ENCODE measurements at places on chromosomes 1 and 21. TPM values are rescaled to one million over a fixed set of nuclear protein-coding genes. Genes with fewer than 3 reads are reported as not detected.

IL6R gene
- total RNA-seq, result 17.5 TPM

FCN3 gene
- 4.0 TPM for total RNA-seq

LCE1F gene
- not detected for total RNA-seq

CD34 gene
- total RNA-seq, result 93.7 TPM

OLFML2B gene
- total RNA-seq, result 0.75 TPM

KDF1 gene
- not detected for total RNA-seq

DNA sequence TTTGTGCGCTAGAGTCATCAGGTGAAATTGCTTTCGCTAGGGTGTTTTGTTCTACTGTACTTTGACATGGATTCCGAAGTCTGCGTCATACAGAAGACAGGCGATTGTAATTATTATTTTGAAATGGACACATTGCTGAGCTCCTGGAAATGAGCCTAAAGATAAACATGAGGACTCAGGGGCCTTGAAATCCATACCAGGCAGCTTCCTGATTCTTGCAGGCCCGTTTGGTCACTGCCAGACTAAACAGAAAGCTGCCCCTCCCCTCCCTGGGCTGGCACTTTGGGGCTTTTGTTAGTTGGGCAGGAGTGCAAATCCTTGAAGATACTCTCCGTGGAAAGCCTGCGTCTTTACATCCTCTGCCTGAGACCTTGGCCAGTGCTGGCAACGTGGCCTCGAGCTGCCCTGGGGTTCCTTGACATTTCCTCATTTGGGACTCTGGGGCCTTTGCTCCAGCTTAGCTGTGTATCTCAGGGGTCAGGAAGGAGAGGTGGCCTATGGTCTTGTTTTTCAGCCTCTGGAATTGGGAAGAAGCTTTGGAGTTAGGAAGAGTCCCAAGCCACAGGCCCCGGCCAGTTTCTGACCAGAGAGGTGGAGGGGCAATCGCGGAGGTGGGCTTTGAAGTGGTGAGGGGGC lies 26.9 kb upstream of the KCNE2 start:
- H3K27me3 ChIP-seq, result no peaks in the 10 kb centered on the region
- no peak for DNase-seq
- peaks cover 14% of the 10 kb centered on the region for H3K4me1 ChIP-seq
- no peaks in the 10 kb centered on the region for H3K36me3 ChIP-seq

GRCh38 chr1:159076438-159077119 lies at the start of gene AIM2:
AIM2 (minus strand) TSS chr1:159076766; CDS start chr1:159073499, 3,267 bp downstream.
- no peaks in the 10 kb centered on the region for H3K36me3 ChIP-seq
- no peaks in the 10 kb centered on the region for H3K27me3 ChIP-seq
- no peaks in the 10 kb centered on the region for H3K4me1 ChIP-seq
- H3K27ac ChIP-seq, result no peak within 1 kb of the TSS

DNA sequence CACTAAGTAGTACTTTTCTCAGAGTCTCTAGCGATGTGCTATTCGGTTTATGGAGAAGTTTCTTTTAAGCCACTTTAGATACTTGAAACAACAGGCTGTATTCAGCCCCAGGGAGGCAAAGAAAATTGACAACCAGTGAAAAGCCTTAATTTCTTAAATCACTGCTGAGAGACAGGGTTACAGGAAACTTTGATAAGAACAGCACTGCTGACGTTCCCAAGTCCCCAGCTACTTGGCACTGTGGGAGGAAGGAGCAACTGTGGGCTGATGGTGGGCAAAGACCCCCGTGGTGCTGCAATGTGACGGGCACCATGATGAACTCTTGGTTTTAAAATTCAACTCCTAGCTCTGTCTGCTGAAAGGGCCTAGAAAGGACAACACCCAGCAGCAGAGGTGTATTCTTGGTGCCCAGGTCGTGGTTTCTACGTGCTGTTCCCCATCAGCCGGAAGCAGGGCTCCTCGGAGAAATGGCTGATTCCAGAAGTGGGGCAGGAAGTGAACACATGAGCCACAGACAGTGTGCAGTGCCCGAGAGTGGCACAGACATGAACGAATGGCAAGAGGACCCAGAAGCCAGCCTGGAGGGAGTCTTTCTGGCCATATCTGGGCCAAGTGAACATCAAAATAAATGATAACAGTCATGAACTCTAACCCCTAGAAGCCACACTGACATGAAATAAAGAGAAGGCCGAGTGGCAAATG lies 5.3 kb downstream of the PTTG1IP start:
- peak overlapping the region; percentile 6 for H3K27ac ChIP-seq
- H3K4me1 ChIP-seq, result peaks cover 73% of the 10 kb centered on the region
- H3K36me3 ChIP-seq, result peaks cover 29% of the 10 kb centered on the region
- H3K4me3 ChIP-seq, result no peak overlapping the region

DNA sequence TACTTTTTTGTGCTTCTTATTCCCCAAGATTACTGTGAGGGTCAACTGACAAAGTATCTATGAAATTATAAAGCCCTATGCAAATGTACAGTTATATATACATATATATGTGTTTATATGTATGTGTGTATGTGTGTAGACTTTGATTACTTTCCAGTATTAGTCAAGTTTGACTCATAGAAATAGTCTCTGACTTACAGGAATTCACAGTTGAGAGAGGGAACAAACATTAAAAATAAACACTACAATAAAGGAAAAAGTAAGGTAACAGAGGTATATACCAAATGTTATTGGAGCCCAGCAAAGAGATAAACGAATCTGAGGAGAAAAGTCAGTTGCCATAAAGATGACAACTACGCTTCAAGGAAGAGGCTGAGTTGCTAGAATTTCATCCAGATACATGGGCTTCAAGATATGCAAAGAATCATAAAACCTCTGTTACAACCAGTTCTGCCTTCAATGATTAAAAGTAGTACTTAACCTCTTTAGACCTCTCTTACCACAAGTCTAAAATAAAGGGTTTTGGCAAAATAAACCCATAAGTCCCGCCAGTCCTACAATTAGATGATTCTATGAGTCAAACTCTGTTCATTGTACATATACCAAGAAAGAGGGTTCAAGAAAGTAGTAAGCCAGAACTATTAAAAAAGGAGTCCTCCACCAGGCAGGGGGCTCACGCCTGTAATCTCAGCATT lies 7.2 kb downstream of the IFT25 start:
- no peaks in the 10 kb centered on the region for H3K36me3 ChIP-seq
- no peaks in the 10 kb centered on the region for H3K4me1 ChIP-seq
- no peaks in the 10 kb centered on the region for H3K27me3 ChIP-seq
- H3K27ac ChIP-seq, result no peak overlapping the region

GRCh38 chr1:153733970-153734369 lies 6.1 kb downstream of the INTS3 start:
- H3K36me3 ChIP-seq, result peaks cover 2% of the 10 kb centered on the region
- no peaks in the 10 kb centered on the region for H3K27me3 ChIP-seq
- peak overlapping the region; percentile 15 for H3K27ac ChIP-seq
- peaks cover 40% of the 10 kb centered on the region for H3K4me1 ChIP-seq
- H3K4me3 ChIP-seq, result no peak overlapping the region

DNA sequence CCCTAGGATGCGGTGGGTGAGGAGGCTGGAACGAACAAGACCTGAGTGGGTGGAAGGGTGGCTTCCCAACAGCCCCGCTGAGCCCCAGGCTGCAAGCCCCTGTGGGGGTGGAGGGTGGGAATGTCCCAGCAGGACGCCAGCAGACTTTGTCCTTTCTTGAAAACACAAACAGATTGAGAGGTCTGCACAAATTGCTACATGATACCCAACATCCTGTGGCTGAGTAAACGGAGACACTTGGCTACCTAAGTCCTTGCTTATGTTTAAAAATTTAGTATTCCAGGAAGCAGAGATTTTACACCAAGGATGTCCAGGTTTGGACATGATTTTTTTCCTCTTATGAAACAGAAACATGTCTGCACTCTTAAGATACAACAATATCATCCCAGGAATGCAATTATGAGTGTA lies 11.8 kb upstream of the F3 start:
- H3K36me3 ChIP-seq, result no peaks in the 10 kb centered on the region
- H3K27me3 ChIP-seq, result no peaks in the 10 kb centered on the region
- H3K27ac ChIP-seq, result no peak overlapping the region
- DNase-seq, result no peak
- no peaks in the 10 kb centered on the region for H3K4me1 ChIP-seq
- no peak overlapping the region for H3K4me3 ChIP-seq

DNA sequence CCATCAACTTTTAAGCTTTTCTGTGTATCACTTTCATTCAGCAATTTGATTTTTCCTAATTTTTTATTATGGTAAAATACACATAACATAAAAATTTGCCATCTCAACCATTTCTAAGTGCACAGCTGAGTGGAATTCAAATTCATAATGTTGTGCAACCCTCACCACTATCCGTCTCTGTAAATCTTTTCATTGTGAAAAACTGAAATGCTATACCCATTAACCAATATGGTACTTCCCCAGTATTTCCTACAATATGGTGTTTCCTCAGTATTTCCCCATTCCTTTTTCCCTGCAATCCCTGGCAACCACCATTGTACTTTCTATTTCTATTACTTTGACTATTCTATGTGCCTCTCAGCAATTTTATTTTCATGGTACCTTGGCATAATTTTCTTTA lies 6.8 kb downstream of the STPG1 start:
- H3K36me3 ChIP-seq, result no peaks in the 10 kb centered on the region
- H3K4me3 ChIP-seq, result no peak overlapping the region
- no peaks in the 10 kb centered on the region for H3K4me1 ChIP-seq
- no peak for DNase-seq
- no peaks in the 10 kb centered on the region for H3K27me3 ChIP-seq
- H3K27ac ChIP-seq, result no peak overlapping the region

DNA sequence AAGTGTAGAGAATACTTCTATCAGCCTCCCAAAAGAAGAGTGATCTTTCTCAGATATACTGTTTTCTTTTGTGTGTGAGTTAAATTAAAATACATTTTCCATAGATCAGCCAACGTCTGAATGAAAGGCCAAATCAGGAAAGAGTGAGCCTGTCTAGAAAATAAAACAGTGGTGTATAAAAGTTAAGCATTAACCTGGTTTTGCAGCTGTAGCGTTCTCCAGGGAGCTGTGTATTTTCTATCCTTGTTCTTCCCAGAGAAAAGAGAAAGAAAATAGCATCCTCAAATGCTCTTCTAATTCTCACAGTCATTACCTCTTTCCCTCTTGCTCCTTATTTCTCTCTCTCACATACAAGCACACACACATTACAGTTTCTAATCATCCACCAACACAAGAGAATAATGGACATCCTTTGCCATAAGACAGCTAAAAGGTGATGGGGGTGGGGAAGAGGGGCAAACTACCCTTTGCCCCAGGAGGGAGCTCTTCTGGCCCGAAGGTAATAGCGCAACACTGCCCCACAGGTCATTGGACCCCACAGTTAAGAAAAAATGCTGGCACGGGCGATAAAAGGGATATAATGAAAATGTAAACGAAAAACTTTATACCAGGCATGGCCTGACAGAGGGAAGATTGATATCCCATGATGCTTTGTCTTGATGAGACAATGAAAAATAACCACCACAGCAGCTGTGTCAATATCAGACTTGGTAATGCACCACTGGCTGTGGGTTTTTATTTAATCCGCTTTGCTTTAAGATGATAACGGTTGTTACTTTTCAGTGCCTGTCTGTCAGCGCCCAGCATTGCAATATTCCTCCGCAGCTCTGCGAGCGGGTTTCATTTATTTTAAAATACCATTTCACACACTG lies 150.3 kb downstream of the NUF2 start:
- DNase-seq, result no peak
- no peak overlapping the region for H3K27ac ChIP-seq
- no peak overlapping the region for H3K4me3 ChIP-seq

DNA sequence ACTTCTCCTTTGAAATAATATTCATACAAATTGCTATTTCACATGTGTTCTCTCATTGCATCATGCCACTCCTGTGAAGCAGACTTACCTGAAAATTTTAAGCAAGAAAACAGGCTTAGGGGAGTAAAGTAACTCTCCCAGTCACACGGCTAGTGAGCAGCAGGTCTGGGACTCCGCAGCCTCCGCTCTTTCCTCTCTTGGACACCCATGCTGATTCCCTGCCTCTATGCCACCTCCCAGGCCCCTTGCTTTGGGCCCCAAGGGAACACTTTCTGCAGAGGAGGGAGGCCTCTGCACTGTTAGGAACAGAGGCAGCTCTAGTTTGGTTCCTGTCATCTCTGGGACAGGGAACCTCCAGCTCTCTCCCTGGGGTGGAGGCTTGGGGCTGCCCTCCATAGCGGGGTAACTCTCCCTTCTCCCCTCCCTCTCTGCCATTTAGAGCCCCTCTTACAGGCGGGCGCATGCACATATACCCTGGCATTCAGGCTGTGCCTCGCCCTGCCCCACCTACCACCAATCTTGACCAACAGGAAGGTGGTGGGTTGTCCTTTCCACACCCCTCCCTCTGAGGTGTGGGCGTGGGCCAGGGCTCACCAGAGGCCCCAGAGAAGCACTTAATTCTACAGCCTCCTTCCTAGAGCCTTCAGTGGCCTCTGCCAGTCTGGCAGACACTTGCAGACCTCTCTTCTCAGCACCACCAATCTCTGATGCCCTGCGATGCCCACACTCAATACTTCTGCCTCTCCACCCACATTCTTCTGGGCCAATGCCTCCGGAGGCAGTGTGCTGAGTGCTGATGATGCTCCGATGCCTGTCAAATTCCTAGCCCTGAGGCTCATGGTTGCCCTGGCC lies at the start of gene RXFP4:
TSS of gene RXFP4 (plus strand) at position 646 of the 852 bp plus-strand sequence. CDS start at position 718, 72 bp downstream.
- peaks cover 5% of the 10 kb centered on the region for H3K36me3 ChIP-seq
- peak within 1 kb of the TSS; percentile 8 for H3K4me3 ChIP-seq
- H3K27ac ChIP-seq, result peak within 1 kb of the TSS; percentile 81
- no peak for DNase-seq
- peaks cover 20% of the 10 kb centered on the region for H3K4me1 ChIP-seq

Measured in heart left ventricle (tissue), 16 donors.